NCI-H226 (cell line): ENCODE measurements at places on chromosomes 11 and 22.

- no peak for DNase-seq
Measured at GRCh38 chr22:45496451-45496941, 6.2 kb upstream of the FBLN1 start.

GRCh38 chr11:11770921-11771486 is 70.8 kb upstream of the USP47 start:
- DNase-seq: no peak

- no peak for DNase-seq
Measured at GRCh38 chr11:2797741-2798361, 87.7 kb downstream of the CDKN1C start.

- DNase-seq: no peak
Measured at GRCh38 chr11:126118806-126119205, 56.1 kb upstream of the CDON start.

- DNase-seq: no peak
Measured at GRCh38 chr22:45456811-45457210, 43.3 kb downstream of the RIBC2 start.

GRCh38 chr11:44150401-44150800 is 54.9 kb downstream of the EXT2 start:
- DNase-seq: no peak

DNA sequence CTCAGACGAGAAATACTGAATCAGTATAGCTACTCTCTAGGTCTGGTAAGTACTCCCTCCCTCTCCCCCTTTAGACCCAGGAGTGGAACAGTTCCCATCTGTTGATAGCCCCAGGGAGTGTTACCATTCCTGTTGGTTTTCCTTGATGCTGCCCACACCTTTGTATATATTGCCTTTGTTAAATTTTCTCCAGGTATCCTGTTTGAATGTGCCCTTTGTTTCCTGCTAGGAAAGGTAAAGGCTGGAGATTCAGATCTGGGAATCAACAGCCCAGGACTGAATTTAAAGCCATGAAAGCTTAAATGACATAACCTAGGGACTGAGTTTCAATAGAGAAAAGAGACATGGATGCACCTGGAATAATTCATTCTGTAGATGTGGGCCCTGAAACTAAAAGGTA is 68.3 kb downstream of the CCDC83 start:
- no peak for DNase-seq

- DNase-seq: peak; percentile 15
Measured at GRCh38 chr11:36540998-36541397, 26.8 kb upstream of the RAG1 start.

DNA sequence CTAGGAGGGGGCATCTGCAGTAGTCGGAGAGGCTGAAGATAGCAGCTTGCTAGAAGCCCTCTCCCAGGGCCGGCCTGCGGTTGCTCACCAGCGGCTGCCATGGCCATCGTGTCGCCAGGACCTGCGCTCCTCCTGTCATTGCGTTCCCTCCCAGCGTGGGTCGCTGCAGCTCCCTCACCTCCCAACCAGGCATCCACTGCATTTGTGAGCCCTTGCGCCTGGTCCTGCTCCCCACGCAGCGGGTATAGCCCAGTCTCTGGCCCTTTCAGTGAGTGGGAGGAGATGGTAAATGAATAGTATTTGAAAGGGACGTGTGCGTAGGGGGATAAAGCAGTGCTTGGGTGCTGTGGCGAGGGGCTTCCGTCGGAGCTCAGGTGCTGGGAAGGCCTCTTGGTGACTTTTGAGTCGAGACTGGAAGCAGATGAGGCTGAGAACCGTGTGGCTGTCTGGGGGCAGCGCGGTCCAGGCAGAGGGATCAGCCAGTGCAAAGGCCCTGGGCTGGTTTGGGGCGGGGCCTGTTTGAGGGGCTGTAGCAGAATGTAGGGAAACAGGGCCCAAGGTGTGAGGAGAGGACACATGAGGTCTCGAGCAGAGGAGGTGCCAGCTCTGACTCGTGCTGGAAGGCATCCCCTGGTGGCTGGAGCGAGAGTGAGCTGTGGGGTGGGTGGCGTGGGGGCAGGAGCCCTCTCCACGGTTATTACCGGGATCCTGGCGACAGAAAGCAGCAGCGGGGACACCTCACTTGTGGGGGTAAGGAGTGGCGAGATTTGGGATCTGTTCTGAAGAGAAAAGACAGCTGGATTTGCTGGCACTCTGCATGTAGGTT is 39.3 kb downstream of the LRP5 start:
- peak; percentile 2 for DNase-seq

DNA sequence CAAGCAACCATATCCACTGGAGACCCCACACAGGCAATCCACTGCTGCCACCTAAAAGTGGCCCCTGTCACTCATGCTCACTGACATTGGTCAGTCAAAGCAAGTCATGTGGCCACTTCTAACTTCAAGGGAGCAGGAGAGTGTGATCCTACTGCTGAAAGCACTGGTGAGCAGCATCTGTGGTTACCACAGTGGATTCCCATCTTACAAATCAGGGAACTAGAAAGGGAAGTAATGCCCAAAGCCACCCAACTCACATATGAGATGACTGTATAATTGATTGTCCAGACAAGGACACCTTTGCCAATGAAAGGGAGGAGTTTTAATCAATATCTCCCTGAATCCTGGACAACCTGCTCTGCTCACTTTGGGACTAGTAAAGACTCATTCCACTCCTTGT is 17.7 kb downstream of the RCN1 start:
- no peak for DNase-seq

GRCh38 chr11:75567971-75568370 is 5.9 kb downstream of the SERPINH1 start:
- DNase-seq: no peak

DNA sequence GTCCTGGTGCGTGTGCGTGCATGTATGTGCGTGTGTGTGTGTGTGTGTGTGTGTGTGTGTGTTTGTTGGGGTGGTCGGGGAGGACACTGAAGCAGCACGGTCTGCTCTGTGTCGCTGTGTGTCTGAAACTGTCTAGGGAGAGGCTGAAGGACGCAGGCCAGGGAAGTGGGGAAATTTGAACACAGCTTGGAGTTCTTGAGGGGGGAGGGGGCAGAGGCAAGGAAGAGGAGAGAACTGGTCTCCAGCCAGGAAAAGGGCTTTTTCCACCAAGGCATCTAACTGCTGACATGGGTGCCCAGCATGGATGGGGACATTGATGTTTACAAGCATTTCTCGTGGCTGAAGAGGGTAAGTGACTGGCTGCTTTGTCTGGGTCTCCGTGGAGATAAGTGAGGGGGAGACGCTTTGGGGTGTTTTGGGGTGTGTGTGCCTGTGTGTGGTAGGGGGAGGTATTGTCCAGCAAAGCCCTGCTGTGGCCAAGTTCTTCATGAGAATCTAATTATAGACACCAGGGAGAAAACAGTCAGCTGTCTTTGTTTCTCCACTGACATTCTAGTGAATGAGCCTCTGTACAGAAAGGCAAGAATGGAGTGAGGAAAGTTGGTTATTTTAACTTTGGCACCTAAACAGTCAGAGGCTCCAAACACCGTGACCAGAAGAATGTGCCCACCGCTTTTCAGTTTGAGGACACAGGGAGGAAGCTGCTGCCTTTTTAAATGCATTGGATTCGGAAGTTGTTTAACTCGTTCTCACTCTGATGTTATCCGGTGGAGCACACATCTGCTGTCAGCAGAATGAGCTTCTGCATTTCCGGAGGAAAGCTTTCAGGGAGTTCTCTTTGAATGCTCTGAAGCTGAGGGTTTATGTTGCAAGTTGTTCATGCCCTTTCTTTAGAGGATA is 63.7 kb downstream of the PPFIBP2 start:
- no peak for DNase-seq

- DNase-seq: peak; percentile 74
Measured at GRCh38 chr22:36544107-36544620, 15.2 kb upstream of the EIF3D start.

DNA sequence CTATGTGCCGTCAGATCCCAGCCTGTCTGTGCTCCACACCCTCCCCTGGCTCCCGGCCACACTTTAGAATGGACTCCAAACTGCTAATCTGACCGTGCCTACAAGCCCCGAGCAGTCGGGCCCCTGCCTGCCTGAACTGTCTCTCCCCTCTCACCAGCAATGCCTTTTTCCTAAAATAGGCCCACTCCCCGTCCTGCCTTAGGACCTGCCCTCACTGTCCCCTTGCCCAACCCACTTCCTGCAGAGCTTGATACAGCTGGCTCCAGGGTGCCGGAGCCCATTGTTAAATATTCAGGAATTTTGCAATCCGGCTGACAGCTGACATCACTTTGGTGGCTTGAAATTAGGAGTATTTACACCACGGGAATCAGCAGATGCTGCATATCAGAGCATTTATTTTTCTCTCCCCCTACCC is 21.4 kb downstream of the MN1 start:
- DNase-seq: no peak

- DNase-seq: no peak
Measured at GRCh38 chr11:75276186-75276585, 35.6 kb downstream of the TPBGL start.

GRCh38 chr11:68312780-68313573 is 586 bp downstream of the LRP5 start:
- no peak for DNase-seq

- peak; percentile 45 for DNase-seq
Measured at GRCh38 chr11:67022341-67022933, 497 bp upstream of the SYT12 start.

- no peak for DNase-seq
Measured at GRCh38 chr11:43879789-43880639, 617 bp upstream of the ALKBH3 start.

DNA sequence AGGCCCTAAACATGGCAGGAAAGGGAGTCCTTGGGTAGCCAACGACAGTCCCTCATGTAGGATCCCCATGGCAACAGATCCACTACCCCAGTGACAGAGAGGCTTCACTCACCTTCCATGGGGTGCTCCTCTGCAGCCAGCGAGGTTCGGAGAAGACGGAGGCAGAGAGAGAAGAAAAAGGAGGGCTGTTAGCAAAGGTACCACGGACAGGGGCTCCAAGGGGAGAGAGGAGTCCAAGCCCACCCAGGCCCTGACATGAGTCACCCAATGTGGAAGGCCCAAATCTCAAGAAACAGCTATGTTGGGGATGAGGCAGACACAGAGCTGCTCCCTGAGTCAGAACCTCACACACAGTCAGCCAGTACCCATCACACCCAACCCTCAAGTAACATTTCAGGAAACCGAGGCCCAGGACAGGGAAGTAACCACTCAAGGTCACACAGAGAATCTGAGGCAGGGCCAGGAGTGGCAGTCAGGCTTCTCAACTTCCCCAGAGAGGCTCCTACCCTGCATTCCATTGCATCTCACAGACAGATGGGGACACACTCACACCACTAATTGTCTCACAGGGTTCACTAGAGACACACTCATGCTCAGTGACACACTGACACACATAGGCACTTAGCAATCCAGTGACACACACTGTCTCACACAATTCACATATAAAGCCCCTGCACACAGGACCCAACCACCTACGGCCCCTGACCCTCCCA is 25.2 kb downstream of the NRXN2 start:
- no peak for DNase-seq

- no peak for DNase-seq
Measured at GRCh38 chr11:131074573-131074972, 158.3 kb upstream of the SNX19 start.

DNA sequence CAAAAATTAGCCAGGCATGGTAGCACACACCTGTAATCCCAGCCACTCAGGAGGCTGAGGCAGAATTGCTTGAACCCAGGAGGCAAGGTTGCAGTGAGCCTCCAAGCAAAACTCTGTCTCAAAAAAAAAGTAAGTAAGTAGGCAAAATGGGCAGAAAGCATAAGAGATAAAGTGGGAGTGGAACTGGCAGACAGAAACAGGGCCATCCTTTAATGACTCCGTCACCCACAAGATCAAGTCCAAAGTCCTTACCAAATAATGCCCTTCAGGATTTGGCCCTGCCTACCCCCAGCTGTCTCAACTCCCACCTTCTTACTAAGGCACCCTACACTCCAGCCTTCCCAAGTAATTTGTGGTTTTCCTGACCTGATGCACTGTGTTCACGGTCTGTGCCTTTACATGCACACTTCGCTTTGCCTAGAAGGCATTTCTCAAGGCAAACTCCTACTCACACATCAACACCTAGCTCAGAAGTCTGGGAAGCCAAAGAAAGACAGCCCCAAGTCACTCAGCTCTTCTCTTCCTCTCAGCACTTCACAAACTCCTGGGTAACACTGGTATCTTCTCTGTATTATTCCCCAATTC is 6.1 kb downstream of the MAPK1 start:
- DNase-seq: no peak

GRCh38 chr11:96357794-96358193 is 14.8 kb upstream of the MAML2 start:
- DNase-seq: no peak

- DNase-seq: no peak
Measured at GRCh38 chr22:46773076-46773475, 10.6 kb downstream of the TBC1D22A start.

DNA sequence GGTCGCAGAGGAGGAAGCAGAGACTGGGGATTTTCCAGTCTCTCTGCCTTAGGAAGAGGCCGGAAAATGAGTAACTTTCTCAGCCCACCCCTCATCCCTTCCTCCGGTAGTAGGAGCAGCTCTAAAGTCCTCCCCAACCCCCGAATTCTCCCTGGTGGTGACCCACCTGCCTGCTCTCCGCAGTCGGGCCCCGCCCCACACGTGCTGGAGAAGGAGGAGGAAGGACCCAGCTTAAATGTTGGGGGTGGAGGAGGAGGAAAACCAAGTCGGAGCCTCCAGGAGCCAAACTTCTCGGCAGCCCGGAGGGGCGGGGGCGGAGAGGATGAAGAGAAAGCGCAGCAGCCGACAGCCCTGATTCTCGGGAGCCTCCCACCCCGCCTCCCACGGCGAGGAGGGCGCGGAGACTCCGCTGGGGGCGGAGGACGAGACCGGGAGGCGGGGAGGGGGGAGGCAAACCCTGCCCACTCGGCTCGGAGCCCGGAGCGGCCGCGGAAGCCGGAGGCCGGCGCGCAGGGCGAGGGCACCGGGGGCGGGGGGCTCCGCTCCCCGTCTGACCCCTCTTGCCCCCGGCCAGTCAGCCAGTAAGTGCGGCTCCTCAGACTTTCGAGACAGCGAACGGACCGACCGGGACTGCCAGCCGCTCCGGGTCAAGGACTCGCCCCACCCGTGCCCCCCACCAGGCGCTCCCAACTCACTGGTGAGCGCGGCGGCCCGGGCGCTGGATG is at the start of gene TPBGL:
TPBGL (plus strand) TSS at position 464 of the 725 bp plus-strand sequence. CDS start 276 bp downstream, outside the sequence.
- DNase-seq: peak; percentile 12

DNA sequence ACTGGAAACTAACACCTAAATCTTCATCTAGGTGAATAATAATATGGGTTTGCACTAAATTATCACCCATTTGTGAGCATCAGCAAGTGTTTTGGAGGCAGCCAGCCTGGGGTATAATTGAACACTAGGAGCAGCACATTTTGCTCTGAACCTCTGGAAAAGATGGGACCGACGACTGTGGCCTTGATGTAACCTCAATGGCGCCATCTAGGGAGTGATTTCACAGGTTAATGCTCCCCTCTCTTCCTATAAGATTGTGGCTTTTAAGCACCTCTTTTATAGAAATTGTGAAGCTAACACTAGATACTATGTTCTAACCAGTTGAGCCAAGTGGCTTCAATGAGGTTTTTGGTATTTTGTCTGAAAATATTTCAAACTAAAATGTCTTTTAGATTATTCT is 203.7 kb downstream of the NELL1 start:
- DNase-seq: no peak
